ENCODE measurements at places on chromosomes 6 and 20. TPM values are rescaled to one million over a fixed set of nuclear protein-coding genes. Genes with fewer than 3 reads are reported as not detected.
A peak's percentile ranks its signal among the peaks of the same experiment; 100 is the strongest.

DNA sequence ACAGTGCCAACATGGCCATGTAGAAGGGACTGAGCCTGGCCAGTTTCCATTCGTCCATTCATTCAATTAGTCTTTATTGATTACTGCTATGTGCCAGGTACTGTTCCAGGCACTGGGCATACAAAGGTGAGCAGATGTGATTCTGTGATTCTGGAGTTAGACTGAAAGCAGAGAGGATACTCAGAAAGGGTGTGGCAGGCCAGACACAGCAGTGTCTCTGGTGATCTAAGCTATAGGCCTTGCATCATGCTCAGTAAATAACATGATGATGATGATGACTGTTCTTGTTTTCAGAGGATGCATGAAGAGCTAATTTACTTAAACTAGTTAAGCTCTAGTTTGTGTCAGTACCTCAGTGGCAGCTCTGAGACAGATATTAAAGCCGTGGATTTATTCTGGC is 31.4 kb upstream of the FUCA2 start:
- DNase-seq, result no peak

DNA sequence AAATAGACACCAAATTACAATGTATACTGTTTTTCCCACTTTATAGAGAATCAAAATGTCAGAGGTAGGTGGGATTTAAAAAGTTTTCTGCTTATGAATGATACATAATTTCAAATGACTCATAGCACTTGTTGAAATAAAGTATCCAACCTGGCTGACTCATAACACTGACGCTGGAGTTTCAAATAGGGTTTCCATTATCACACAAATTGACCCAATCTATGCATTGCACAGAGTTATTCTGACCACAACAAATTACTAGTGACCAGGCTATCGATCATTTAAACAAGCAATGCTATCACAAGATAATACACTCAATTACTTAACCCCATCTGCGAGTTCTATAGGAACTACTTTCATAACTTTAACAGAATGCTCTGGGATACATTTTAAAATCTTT is 31.9 kb upstream of the PRELID3B start:
- peak; percentile 87 for DNase-seq

DNA sequence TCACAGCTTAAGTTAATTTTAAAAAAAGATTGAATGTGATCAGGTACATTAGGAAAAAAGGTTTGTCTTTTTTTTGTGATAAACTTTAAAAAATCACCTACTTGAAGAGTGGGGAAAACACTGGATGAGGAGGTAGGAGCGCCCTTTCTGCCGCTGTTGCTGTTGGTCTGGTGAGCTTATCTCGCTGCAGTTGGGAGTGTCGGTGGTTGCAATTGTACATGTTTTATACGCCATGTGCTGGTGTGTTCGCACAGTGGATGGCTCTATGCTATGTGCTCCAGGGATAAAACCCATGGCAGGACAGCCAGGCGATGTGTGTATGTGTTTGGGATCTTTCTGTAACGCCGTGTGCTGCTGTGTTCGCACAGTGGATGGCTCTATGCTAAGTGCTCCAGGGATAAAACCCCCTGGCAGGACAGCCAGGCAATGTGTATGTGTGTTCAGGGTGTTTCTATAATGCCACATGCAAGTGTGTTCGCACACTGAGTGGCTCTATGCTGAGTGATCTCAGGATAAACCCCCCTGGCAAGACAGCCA is 1.7 kb downstream of the SLC22A3 start:
- DNase-seq, result no peak

DNA sequence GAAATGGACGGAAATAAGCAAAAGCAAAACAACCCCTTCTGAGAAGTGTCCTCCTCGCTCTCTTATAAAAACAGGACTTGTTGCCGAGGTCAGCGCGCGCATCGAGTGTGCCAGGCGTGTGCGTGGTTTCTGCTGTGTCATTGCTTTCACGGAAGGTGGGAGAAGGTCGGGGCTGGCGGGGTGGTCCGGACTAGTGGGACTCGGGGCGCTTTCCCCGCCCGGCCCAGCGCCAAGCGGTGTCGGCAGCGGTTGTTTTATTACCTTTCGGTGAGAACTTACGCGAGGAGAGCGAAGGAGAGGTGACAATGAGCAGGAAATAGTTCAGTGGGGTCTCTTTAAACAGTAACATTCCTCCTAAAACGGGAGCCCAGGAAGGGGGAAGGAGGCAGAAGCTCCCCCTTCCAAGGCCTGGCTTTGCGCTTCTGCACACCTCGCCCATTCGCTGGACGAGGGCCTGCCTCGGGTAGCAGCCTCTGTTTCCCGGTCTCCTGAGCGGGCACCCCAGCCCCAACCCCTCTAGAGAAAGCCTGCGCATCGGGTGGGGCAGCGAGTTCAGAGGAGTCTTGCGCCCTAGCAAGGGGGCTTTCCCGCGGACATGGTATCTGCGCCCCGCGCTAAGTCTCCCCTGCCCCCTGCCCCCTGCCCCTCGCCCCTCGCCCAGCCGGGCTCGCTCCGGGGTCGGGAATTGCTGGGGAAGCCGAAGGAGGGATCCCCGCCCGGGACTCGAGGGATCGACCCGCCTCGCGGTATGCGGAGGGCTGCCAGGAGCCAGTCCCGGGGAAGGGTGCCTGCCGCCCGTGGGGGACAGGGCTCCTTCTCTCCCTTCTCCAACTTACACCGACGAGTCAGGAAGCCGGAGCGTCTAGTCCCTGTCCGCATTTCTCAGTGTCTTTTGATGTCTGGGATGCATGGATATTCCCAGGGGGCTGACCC is 1.2 kb upstream of the TBXT start:
- no peak for DNase-seq

LPIN3 gene
- 15.4 TPM for total RNA-seq

LAMA2 gene
- total RNA-seq, result 2.3 TPM
